ENCODE measurements at places on chromosomes 1 and 21. TPM values are rescaled to one million over a fixed set of nuclear protein-coding genes. Genes with fewer than 3 reads are reported as not detected.

Gene HUNK
- total RNA-seq, result 0.22 TPM

Gene SPRR5
- not detected for total RNA-seq

Gene TDRD5
- not detected for total RNA-seq

Gene RBP7
- 0.63 TPM for total RNA-seq

Gene KANK4
- total RNA-seq, result not detected

Gene C1orf94
- total RNA-seq, result not detected

Gene CATSPER4
- total RNA-seq, result not detected

Gene LEFTY1
- total RNA-seq, result 0.33 TPM

GRCh38 chr1:201304126-201304525, 20.8 kb downstream of the PKP1 start:
- H3K36me3 ChIP-seq, result no peaks in the 10 kb centered on the region
- no peak for DNase-seq
- H3K27ac ChIP-seq, result no peak overlapping the region
- H3K4me1 ChIP-seq, result no peaks in the 10 kb centered on the region
- H3K27me3 ChIP-seq, result no peaks in the 10 kb centered on the region
- H3K4me3 ChIP-seq, result no peak overlapping the region

GRCh38 chr1:106880226-106880625, 176.2 kb upstream of the PRMT6 start:
- no peaks in the 10 kb centered on the region for H3K4me1 ChIP-seq
- DNase-seq, result no peak
- no peak overlapping the region for H3K27ac ChIP-seq
- H3K4me3 ChIP-seq, result no peak overlapping the region
- H3K27me3 ChIP-seq, result no peaks in the 10 kb centered on the region

DNA sequence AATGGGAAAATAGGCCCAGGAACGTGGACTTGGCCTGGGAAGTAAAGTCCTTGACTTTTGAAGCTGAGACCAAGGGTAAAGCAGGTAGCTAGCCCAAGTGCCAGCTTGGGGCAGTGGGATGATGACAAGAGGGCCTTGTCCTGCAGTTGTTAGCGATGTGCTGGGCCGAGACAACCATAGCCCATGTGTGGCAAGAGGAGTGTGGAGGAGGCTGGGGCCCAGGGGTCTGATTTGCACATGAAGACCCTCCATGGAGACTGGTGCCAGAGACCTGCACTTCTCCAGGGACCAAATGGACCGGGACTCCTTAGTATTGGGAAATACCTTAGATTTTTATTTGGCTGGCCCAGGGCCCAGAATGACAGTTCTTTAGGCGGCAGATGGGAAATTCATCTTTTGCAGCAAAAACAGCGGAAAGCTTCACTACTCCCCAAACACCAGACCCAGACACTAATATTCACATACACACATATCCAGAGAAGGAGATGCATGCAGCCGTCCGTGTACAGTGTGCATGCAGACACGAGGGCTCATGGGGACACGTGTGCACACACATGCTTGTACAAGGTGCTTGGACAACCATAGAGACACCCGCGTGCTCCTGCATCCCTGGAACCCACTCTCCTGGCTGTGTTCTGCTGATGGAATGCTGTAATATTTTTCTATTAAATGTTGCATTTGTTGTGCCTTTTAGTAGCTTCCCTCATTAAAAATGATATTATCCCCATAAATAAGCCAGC, 78.1 kb upstream of the CSF3R start:
- H3K4me1 ChIP-seq, result no peaks in the 10 kb centered on the region
- H3K4me3 ChIP-seq, result no peak overlapping the region
- H3K36me3 ChIP-seq, result no peaks in the 10 kb centered on the region
- H3K27ac ChIP-seq, result no peak overlapping the region
- no peak for DNase-seq
- peaks cover 10% of the 10 kb centered on the region for H3K27me3 ChIP-seq

DNA sequence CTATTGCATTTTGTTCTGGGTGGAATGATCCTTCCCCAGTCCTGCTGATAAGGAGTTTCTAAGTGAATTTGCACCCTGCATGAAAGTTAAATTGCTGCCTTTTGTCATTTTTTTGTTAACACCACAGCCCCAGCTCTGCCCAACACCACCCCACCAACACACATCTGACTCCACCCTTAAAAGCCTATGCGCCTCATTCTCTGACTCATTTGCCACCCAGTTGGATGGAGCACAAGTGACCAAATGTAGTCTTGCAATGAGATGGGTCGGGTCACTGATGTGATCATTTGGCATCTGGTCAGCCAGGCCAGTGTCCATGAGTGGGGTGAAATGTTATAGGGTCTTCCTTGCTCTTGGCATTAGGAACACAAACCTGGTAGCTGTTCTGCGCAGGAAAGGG, 256.8 kb downstream of the KAZN start:
- H3K4me3 ChIP-seq, result no peak overlapping the region
- no peaks in the 10 kb centered on the region for H3K36me3 ChIP-seq
- no peaks in the 10 kb centered on the region for H3K4me1 ChIP-seq

- no peaks in the 10 kb centered on the region for H3K4me1 ChIP-seq
- H3K27me3 ChIP-seq, result no peaks in the 10 kb centered on the region
- H3K36me3 ChIP-seq, result no peaks in the 10 kb centered on the region
Measured at GRCh38 chr1:58310469-58310868, 236.1 kb downstream of the OMA1 start.

GRCh38 chr1:78688697-78689096, 39.1 kb downstream of the IFI44 start:
- no peak overlapping the region for H3K27ac ChIP-seq
- H3K36me3 ChIP-seq, result no peaks in the 10 kb centered on the region
- H3K4me3 ChIP-seq, result no peak overlapping the region
- no peaks in the 10 kb centered on the region for H3K27me3 ChIP-seq
- no peaks in the 10 kb centered on the region for H3K4me1 ChIP-seq

DNA sequence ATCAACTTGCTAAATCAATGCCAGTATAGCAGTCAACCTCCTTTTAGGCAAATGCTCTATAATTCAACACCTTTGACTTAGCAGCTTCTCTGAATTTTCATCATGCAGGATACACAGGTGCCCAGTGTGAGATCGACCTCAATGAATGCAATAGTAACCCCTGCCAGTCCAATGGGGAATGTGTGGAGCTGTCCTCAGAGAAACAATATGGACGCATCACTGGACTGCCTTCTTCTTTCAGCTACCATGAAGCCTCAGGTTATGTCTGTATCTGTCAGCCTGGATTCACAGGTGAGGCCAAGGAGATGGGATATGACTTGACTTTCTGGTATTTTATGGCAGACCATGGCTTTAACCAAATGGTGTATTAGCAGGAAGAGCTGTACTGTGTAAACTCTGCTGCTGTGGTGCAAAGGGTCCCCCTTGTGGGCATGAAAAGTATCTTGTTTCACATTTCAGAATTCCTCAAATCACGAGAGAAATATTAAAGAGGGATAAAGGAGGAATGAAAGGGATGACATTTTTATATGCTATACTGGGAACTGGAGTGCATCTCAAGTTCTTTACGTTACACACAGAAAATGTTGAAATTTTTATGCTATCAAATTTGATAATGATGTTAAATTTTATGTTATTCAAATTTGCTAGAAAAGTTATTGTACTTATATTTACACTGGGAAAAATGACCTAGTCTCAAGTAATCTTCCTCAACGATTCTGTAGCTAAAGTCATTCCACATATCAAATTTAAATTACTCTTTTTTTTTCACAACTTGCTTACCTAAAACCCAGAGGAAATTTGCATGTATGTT, 88.9 kb downstream of the CRB1 start:
- no peaks in the 10 kb centered on the region for H3K4me1 ChIP-seq
- no peak overlapping the region for H3K4me3 ChIP-seq
- DNase-seq, result no peak
- H3K27me3 ChIP-seq, result no peaks in the 10 kb centered on the region

DNA sequence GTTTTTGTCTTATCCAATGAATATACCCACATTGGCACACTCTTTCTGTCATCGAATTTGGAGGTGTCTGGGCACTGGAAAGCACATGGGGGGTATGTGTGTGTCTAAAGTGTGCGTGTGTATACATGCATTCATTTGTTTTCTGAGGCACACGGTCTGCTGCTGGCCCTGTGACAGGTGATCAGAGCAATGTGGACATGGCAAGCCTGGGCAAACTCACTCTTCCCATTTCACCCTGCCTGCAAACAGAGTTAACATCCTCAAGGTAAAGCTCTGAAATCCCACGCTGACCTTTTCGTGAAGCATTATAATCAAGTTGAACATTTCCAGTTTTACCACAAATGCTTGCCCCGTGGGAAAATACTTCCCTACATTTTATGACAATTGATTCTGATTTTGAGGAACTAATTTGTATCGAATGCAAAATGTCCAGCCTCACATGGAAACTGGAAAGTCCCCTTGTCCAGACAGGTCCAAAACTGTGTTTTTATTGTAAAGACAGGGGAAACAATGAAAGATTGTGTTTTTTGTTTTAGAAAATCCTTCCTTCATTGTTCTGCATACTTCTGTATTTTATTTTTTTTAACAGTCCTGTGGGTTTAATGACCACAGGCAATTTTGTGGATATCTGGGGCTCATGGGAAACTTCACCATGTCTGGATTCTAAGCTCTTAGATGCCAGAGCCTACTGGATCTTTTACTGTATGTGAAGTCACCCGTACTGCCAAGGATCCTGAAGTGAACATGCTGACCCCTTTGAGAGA, 160.9 kb downstream of the PBX1 start:
- no peak for DNase-seq
- H3K4me1 ChIP-seq, result no peaks in the 10 kb centered on the region
- H3K4me3 ChIP-seq, result no peak overlapping the region
- H3K36me3 ChIP-seq, result no peaks in the 10 kb centered on the region
- H3K27me3 ChIP-seq, result no peaks in the 10 kb centered on the region
- no peak overlapping the region for H3K27ac ChIP-seq

- no peak overlapping the region for H3K4me3 ChIP-seq
- H3K27ac ChIP-seq, result no peak overlapping the region
- no peaks in the 10 kb centered on the region for H3K4me1 ChIP-seq
- no peaks in the 10 kb centered on the region for H3K36me3 ChIP-seq
- no peaks in the 10 kb centered on the region for H3K27me3 ChIP-seq
Measured at GRCh38 chr1:223628233-223629125, 37.0 kb downstream of the CAPN8 start.

DNA sequence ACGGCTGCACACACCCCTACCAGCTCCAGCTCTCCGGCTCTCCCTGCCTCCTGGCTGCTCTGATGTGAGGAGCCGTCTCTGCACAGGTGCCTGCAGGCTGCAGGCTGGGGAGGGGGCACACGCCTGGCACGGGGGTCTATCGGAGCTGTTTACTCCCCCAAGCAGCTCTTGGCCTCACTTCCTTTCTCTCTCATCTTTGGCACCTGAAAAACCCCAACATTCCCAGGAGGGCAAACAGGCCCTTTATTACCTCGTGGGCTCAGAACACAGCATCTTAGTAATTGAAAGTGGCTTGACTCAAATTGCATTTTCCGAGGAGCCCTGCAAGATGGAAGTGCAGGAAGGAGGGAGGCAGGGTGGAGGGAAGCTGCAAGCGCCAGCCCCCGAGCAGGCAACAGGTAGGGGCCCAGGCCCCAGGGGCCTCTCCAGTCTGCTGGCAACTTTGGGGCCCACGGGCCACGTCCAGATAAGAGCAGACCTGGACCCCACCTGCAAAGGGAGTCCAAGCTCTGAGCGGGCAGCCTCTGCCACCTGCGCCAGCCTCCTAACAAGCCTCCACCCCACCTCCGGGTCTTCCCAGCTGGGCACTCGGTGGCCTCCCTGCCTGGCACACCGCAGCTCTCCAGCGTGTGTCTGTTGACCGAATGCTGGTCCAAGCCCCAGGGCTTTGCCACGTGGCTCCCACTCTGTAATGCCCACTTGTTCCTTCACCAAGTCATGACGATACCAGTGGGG, 263.6 kb upstream of the VAMP3 start:
- no peak overlapping the region for H3K27ac ChIP-seq
- peaks cover 43% of the 10 kb centered on the region for H3K27me3 ChIP-seq
- H3K4me3 ChIP-seq, result no peak overlapping the region
- no peaks in the 10 kb centered on the region for H3K36me3 ChIP-seq
- no peak for DNase-seq

- H3K27ac ChIP-seq, result no peak overlapping the region
- no peaks in the 10 kb centered on the region for H3K36me3 ChIP-seq
- DNase-seq, result no peak
- no peaks in the 10 kb centered on the region for H3K4me1 ChIP-seq
Measured at GRCh38 chr1:40305451-40305850, 11.6 kb downstream of the COL9A2 start.

DNA sequence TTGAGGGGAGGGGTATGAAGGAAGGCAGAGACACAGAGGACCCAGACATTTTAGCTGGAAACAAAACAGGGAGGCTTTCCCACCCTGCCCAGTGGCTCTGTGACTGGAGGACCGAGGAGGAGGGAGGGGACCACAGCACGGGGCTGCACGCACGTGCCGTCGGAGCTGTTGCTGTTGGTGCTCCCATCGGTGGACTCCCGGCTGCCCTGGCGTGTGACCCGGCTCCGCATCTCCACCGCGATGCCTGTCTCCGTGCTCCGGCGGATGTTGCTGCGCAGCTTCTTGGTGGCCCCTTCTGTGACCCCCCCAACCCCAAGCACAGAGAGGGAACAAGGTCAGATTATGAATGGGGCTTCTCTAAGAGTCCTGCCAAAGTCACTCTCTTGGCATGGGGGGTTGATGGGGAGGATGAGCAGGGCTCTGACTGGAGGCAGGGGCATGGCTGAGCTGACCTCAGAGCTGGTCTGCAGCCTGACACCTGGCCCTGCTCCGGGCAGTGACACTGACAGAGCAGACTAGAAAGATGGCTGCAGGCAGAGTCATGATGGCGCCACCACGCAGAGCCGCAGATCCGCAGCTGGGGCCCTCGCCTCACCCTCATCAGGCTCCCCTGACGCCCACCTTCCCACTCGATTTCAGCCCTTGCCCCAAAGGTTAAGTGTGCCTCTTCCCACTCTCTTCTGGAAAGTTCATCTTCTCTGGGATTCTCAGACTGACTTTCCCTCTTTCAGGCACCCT, 29.6 kb downstream of the RIMS3 start:
- no peak overlapping the region for H3K27ac ChIP-seq
- H3K4me1 ChIP-seq, result no peaks in the 10 kb centered on the region
- H3K4me3 ChIP-seq, result no peak overlapping the region
- H3K27me3 ChIP-seq, result no peaks in the 10 kb centered on the region

DNA sequence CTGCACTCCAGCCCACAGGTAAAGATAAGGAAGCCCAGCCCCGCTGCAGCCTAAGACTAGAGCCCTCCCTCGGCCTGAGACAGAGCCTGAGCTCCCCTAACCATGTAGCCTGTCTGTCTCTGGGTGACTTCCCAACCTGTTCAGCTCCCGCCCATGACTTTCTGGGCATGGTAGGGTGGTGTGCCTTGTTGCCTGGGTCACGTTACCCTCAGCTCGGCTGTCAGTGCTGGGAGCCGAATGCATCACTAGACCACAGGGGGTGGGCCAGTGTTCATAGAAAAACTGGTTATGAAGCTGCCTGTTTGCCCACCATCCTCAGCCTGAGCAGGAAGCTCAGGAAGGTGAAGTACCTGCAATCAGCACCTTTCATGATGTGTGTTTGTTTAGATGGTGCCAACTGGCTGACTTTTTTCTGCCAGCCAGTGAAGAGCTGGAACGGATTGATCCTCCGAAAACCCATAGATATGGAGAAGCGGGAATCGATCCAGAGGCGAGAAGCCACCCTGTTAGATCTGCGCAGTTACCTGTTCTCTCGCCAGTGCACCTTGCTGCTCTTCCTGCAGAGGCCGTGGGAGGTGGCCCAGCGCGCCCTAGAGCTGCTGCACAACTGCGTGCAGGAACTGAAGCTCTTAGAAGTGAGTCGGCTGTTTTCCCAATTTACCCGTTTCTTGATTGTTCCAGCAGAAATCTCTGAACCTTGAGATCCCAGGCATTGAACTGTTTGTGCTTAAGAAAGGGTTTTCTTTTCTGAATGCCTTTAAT, 43.9 kb upstream of the PWP2 start:
- no peak overlapping the region for H3K4me3 ChIP-seq
- no peak overlapping the region for H3K27ac ChIP-seq
- H3K27me3 ChIP-seq, result no peaks in the 10 kb centered on the region

- no peak overlapping the region for H3K27ac ChIP-seq
- DNase-seq, result no peak
- H3K4me3 ChIP-seq, result no peak overlapping the region
- H3K27me3 ChIP-seq, result no peaks in the 10 kb centered on the region
Measured at GRCh38 chr1:55646181-55646580, 431.0 kb upstream of the USP24 start.

Measured in T-cell (primary cell).